Central memory CD8-positive, alpha-beta T cell (primary cell): ENCODE measurements at places on chromosomes 1 and 21.
A peak's percentile ranks its signal among the peaks of the same experiment; 100 is the strongest.

GRCh38 chr1:9473032-9473807, 66.0 kb upstream of the SLC25A33 start:
- no peak for DNase-seq
- H3K27ac ChIP-seq: no peak overlapping the region
- no peaks in the 10 kb centered on the region for H3K36me3 ChIP-seq

GRCh38 chr1:216612291-216612690, 110.9 kb downstream of the ESRRG start:
- no peak for DNase-seq
- H3K27me3 ChIP-seq: no peaks in the 10 kb centered on the region
- no peaks in the 10 kb centered on the region for H3K36me3 ChIP-seq
- H3K4me3 ChIP-seq: no peak overlapping the region
- H3K4me1 ChIP-seq: no peaks in the 10 kb centered on the region

GRCh38 chr1:97254731-97255463, 533.3 kb downstream of the PTBP2 start:
- no peak for DNase-seq
- H3K4me3 ChIP-seq: no peak overlapping the region
- no peaks in the 10 kb centered on the region for H3K36me3 ChIP-seq
- H3K4me1 ChIP-seq: no peaks in the 10 kb centered on the region
- H3K27me3 ChIP-seq: no peaks in the 10 kb centered on the region
- H3K27ac ChIP-seq: no peak overlapping the region

- no peak overlapping the region for H3K27ac ChIP-seq
- peaks cover 3% of the 10 kb centered on the region for H3K4me1 ChIP-seq
- peaks cover 6% of the 10 kb centered on the region for H3K36me3 ChIP-seq
- no peaks in the 10 kb centered on the region for H3K27me3 ChIP-seq
These were observed 169.8 kb downstream of the SYT2 start for GRCh38 chr1:202540448-202540847.

- H3K4me1 ChIP-seq: peaks cover 6% of the 10 kb centered on the region
- no peak for DNase-seq
- no peak overlapping the region for H3K4me3 ChIP-seq
- H3K36me3 ChIP-seq: no peaks in the 10 kb centered on the region
- peaks cover 41% of the 10 kb centered on the region for H3K27me3 ChIP-seq
These were observed 20.8 kb downstream of the PHLDA3 start for GRCh38 chr1:201447903-201448871.

DNA sequence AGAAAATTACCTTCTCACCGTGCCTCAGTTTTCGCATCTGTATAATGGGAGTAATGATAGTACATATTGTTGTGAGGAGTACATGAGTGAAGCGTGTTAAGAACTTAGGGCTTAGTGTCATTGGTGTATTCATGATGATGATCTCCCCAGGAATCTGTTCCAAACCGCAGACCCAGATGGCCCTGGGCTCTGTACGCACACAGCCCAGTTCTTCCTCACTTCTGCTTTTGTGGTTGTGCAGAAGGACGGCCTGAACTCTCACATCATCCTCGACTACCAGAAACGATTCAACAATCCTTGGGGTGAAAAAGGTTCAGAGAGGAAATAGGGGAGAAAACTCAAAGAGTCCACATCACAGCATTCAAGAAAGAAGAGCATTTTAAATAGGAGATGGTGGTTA, 323.0 kb downstream of the CAMTA1 start:
- no peaks in the 10 kb centered on the region for H3K4me1 ChIP-seq
- no peak for DNase-seq
- peaks cover 42% of the 10 kb centered on the region for H3K27me3 ChIP-seq

DNA sequence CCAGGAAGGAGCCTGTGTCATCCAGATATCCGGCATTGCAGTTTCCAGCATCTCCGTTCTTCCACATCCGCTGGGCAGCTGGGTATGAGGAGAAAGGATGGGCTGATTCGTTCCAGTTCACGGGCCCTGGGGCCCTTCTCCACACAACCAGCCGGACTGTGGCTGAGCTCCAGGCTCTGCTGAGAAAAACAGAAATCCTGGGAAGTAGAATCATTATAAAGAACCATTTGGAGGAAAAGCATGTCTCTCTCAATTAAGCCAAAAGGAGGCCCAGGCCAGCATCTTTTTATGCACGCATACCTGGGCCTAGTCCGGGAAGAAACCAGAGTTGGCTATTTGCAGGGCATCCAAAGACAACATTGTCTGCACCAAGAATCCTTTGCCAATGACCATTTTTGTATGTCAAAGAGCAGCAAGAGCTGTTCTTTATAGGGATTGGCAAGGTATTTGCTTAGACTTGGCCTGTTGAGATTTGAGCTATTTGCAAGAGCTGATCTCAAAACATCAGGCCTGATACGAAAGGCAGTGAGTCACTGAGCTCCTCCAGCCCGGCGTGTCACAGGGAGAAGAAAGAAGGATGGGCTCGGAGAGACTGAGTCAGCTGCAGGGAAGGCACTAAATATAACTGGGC, 84.9 kb upstream of the ARHGEF16 start:
- H3K36me3 ChIP-seq: no peaks in the 10 kb centered on the region
- no peaks in the 10 kb centered on the region for H3K27me3 ChIP-seq
- peaks cover 20% of the 10 kb centered on the region for H3K4me1 ChIP-seq
- H3K4me3 ChIP-seq: no peak overlapping the region
- DNase-seq: no peak

DNA sequence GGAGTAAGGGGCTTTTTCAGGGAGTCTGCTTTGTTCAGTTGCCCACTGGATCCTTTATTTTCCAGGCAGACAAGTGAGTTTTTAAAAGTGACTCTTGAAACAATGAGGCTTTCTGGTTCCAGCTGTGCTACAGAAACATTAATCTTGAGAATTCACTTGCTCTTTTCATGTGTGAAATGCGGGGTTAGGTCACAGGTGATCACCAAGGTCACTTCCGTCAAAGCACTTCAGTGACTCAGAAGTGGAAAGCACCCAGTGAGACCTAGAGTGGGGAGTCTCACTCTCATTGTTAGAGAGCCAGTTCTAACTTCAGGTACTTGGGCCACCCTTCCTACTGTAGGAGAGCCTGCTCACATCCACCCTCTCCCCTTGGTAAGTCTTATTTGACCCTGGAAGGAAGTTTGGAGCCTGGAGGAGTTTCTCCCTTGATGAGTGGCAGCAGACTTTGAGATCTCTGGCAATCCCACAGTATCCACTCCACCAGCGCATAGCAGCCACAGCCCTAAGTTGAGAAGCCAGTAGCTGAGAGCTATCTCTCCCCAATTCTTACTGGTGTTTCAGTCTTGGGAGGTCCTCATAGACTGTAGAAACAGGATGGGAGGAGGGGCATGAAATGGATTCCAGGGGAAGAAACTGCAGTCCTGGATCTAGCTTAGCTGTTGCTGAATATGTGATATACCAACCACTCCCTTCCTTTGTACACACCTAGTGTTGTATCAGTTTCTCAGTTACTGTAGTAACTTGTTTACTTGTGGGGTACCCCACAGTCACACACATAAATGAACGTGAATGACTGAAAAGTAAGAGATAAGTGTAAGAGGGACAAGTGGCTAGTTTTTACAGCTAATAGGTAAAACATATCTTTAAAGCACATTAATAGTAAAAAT, 3.1 kb downstream of the TACSTD2 start:
- no peak overlapping the region for H3K27ac ChIP-seq
- peaks cover 18% of the 10 kb centered on the region for H3K4me1 ChIP-seq
- no peak overlapping the region for H3K4me3 ChIP-seq
- no peaks in the 10 kb centered on the region for H3K36me3 ChIP-seq
- peaks cover 91% of the 10 kb centered on the region for H3K27me3 ChIP-seq

- H3K27ac ChIP-seq: no peak overlapping the region
- DNase-seq: no peak
- peaks cover 81% of the 10 kb centered on the region for H3K27me3 ChIP-seq
- H3K4me3 ChIP-seq: no peak overlapping the region
- no peaks in the 10 kb centered on the region for H3K36me3 ChIP-seq
- no peaks in the 10 kb centered on the region for H3K4me1 ChIP-seq
These were observed 3.5 kb upstream of the LRRC38 start for GRCh38 chr1:13517193-13517812.

DNA sequence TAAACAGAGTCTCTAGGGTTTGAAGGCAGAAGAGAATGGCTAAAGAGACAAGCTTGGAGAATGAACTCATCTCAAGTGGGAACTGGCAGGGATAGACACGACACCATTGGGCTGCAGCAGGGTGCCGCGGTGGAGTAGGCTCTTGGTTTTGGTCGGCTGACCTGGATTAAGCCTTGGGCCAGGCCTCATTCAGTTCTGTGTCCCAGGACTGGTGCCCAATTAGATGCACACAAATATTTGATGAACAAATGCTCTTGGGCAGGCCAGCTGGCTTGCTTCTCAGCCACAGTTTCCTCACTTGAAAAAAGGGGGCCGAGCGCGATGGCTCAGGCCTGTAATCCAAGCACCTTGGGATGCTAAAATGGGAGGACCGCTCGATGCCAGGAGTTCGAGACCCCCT, 53.4 kb upstream of the CITED4 start:
- no peak overlapping the region for H3K4me3 ChIP-seq
- no peaks in the 10 kb centered on the region for H3K27me3 ChIP-seq
- no peaks in the 10 kb centered on the region for H3K4me1 ChIP-seq
- H3K36me3 ChIP-seq: no peaks in the 10 kb centered on the region

GRCh38 chr1:165403835-165404482, 41.0 kb downstream of the RXRG start:
- no peak overlapping the region for H3K4me3 ChIP-seq
- no peak for DNase-seq
- no peak overlapping the region for H3K27ac ChIP-seq
- peaks cover 27% of the 10 kb centered on the region for H3K27me3 ChIP-seq
- no peaks in the 10 kb centered on the region for H3K4me1 ChIP-seq

DNA sequence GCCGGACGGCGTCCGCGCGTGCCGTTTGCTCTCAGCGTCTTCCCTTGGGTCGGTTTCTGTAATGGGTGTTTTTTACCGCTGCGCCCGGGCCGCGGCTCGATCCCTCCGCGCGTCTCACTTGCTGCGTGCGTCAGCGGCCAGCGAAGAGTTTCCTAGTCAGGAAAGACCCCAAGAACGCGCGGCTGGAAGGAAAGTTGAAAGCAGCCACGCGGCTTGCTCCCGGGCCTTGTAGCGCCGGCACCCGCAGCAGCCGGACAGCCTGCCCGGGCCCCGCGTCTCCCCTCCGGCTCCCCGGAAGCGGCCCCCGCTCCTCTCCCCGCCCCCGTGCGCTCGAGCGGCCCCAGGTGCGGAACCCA, 159.8 kb downstream of the RUNX1 start:
- peak overlapping the region; percentile 95 for H3K4me3 ChIP-seq
- peaks cover 20% of the 10 kb centered on the region for H3K4me1 ChIP-seq
- peak overlapping the region; percentile 87 for H3K27ac ChIP-seq
- no peaks in the 10 kb centered on the region for H3K27me3 ChIP-seq
- H3K36me3 ChIP-seq: peaks cover 20% of the 10 kb centered on the region

- no peak overlapping the region for H3K4me3 ChIP-seq
- DNase-seq: no peak
- H3K4me1 ChIP-seq: no peaks in the 10 kb centered on the region
- H3K27ac ChIP-seq: no peak overlapping the region
- no peaks in the 10 kb centered on the region for H3K36me3 ChIP-seq
These were observed 139.8 kb upstream of the KIF26B start for GRCh38 chr1:245015031-245015430.

DNA sequence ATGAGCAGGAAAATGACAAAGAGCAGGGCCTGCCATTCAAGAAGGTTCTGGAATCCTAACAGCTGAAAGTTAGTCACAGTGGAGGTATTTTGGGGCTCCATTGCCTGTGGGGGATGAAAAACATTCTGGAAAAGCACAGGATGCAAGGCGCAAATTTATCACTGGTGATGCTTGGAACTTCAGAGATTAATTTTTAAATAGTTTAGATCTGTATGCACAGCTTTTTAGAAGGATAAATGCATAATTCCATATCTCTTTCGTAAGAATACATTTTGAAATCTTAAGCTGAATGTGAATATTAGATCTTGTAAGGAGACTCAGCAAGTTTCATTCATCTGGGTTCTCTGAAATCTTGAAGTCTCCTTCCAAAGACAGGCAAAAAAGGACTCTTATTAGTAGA, at the start of gene OR11L1:
Gene OR11L1, minus strand, starts transcription at position 101 of the 400 bp plus-strand sequence. Its CDS starts 0 bp downstream, at position 101.
- no peak within 1 kb of the TSS for H3K4me3 ChIP-seq
- no peak within 1 kb of the TSS for H3K27ac ChIP-seq
- H3K36me3 ChIP-seq: no peaks in the 10 kb centered on the region
- no peaks in the 10 kb centered on the region for H3K27me3 ChIP-seq
- no peaks in the 10 kb centered on the region for H3K4me1 ChIP-seq

- H3K4me3 ChIP-seq: no peak overlapping the region
- H3K27ac ChIP-seq: no peak overlapping the region
- peaks cover 7% of the 10 kb centered on the region for H3K36me3 ChIP-seq
- H3K4me1 ChIP-seq: peaks cover 12% of the 10 kb centered on the region
- no peak for DNase-seq
- H3K27me3 ChIP-seq: no peaks in the 10 kb centered on the region
These were observed 12.6 kb downstream of the TRIM46 start for GRCh38 chr1:155186067-155186793.

- H3K27me3 ChIP-seq: no peaks in the 10 kb centered on the region
- peaks cover 4% of the 10 kb centered on the region for H3K36me3 ChIP-seq
- DNase-seq: no peak
- no peaks in the 10 kb centered on the region for H3K4me1 ChIP-seq
- H3K4me3 ChIP-seq: no peak overlapping the region
These were observed 18.9 kb downstream of the NENF start for GRCh38 chr1:212451416-212452322.

- no peak for DNase-seq
- no peaks in the 10 kb centered on the region for H3K27me3 ChIP-seq
- peaks cover 40% of the 10 kb centered on the region for H3K4me1 ChIP-seq
- no peak overlapping the region for H3K27ac ChIP-seq
- no peak overlapping the region for H3K4me3 ChIP-seq
These were observed 19.6 kb downstream of the BACH1 start for GRCh38 chr21:29318354-29318753.

DNA sequence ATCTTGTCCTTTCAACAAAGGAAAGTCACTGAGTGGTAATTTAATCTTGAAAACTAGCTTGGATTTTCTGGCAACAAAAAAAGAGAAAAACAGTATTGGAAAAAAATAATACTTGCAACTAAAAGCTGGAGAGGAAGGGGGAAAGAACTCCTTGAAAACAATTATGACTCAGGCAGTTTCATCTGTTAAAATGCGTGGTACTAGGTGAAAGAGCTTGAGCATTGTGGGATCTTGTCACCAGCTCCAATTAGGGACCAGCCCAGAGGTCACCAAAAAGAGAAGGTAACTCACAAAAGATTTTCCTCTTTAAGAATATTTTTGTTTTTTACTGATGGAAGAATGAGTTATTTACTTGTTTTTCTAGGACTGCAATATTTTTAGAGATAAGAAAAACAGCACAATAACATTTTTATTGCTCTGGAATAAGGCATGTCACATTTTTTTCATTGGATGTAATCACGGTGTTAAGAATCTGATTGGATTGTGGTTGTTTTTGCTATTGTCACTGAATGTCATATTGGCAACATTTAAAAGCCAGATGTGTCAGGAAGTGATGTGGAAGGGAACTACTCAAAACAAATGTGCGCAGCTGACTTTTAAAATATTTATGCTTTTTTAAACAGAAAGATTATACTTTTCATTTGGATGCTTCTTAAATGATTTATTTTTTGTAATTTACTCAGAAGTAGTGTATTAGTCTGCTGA, 78.5 kb upstream of the ADAMTS5 start:
- H3K27ac ChIP-seq: no peak overlapping the region
- H3K4me1 ChIP-seq: no peaks in the 10 kb centered on the region
- DNase-seq: no peak
- no peaks in the 10 kb centered on the region for H3K36me3 ChIP-seq
- H3K27me3 ChIP-seq: no peaks in the 10 kb centered on the region

- no peak for DNase-seq
- peaks cover 35% of the 10 kb centered on the region for H3K27me3 ChIP-seq
- H3K4me3 ChIP-seq: no peak overlapping the region
- H3K4me1 ChIP-seq: no peaks in the 10 kb centered on the region
- no peaks in the 10 kb centered on the region for H3K36me3 ChIP-seq
These were observed 122.0 kb downstream of the BEND5 start for GRCh38 chr1:48654606-48655210.

GRCh38 chr21:42253466-42253865, 34.5 kb downstream of the ABCG1 start:
- DNase-seq: no peak
- H3K27me3 ChIP-seq: no peaks in the 10 kb centered on the region
- H3K27ac ChIP-seq: peak overlapping the region; percentile 1
- H3K36me3 ChIP-seq: peaks cover 15% of the 10 kb centered on the region
- no peak overlapping the region for H3K4me3 ChIP-seq
- peaks cover 42% of the 10 kb centered on the region for H3K4me1 ChIP-seq
